Fibroblast of lung (primary cell): ENCODE measurements at places on chromosomes 13 and 19. TPM values are rescaled to one million over a fixed set of nuclear protein-coding genes. Genes with fewer than 3 reads are reported as not detected.

The OR7A5 gene
- total RNA-seq = not detected in 2 replicates

The HRC gene
- under 0.01 TPM in 1 of 2 replicates, not detected in the other for total RNA-seq

The ZNF564 gene
- total RNA-seq = 10.3 and 12.2 TPM in 2 replicates

The KCNJ14 gene
- 0.26 and 0.50 TPM in 2 replicates for total RNA-seq

The MYO1F gene
- under 0.01 and 0.17 TPM in 2 replicates for total RNA-seq

The PSG1 gene
- 0.51 and 1.3 TPM in 2 replicates for total RNA-seq

The UNC13A gene
- under 0.01 TPM in 2 replicates for total RNA-seq

The ZNF491 gene
- total RNA-seq = 3.3 and 5.8 TPM in 2 replicates

The CD70 gene
- not detected in 2 replicates for total RNA-seq

The SLC7A1 gene
- 18.0 and 26.6 TPM in 2 replicates for total RNA-seq

The HSD17B14 gene
- total RNA-seq = 7.7 and 11.1 TPM in 2 replicates

The RCBTB2 gene
- 6.9 and 8.4 TPM in 2 replicates for total RNA-seq

The SEMA6B gene
- under 0.01 TPM in 2 replicates for total RNA-seq

The MUC16 gene
- total RNA-seq = not detected in 2 replicates

The DMKN gene
- 14.2 and 29.3 TPM in 2 replicates for total RNA-seq

The KLF1 gene
- under 0.01 TPM in 1 of 2 replicates, not detected in the other for total RNA-seq

The CRX gene
- not detected in 2 replicates for total RNA-seq

The NLRP5 gene
- not detected in 2 replicates for total RNA-seq

The ZNF578 gene
- total RNA-seq = 5.1 and 9.6 TPM in 2 replicates

The KLK1 gene
- not detected in 2 replicates for total RNA-seq

The CEACAM4 gene
- total RNA-seq = not detected in 2 replicates

The CASP14 gene
- not detected in 2 replicates for total RNA-seq

The PSG2 gene
- total RNA-seq = not detected in 2 replicates

The NLRP7 gene
- not detected in 2 replicates for total RNA-seq

The CYP2S1 gene
- 2.1 and 3.5 TPM in 2 replicates for total RNA-seq

The RTBDN gene
- total RNA-seq = not detected in 2 replicates

The ADAT3 gene
- 1.5 and 1.7 TPM in 2 replicates for total RNA-seq

The KIR3DL2 gene
- not detected in 2 replicates for total RNA-seq

The CYP4F8 gene
- total RNA-seq = not detected in 2 replicates

The DHDH gene
- total RNA-seq = 0.17 TPM in 1 of 2 replicates, not detected in the other

The DDX39A gene
- 28.5 and 36.5 TPM in 2 replicates for total RNA-seq

The PGLYRP1 gene
- not detected in 2 replicates for total RNA-seq

The GPR12 gene
- total RNA-seq = not detected in 2 replicates

The ADGRL1 gene
- total RNA-seq = 3.1 and 3.5 TPM in 2 replicates

The TEX29 gene
- total RNA-seq = 0.51 and 1.7 TPM in 2 replicates

The CYP2A7 gene
- total RNA-seq = not detected in 2 replicates

The ATP4A gene
- not detected in 2 replicates for total RNA-seq

The IL4I1 gene
- 1.2 and 1.5 TPM in 2 replicates for total RNA-seq

The ANGPTL8 gene
- total RNA-seq = not detected in 2 replicates

The ATP7B gene
- total RNA-seq = 2.6 and 3.3 TPM in 2 replicates

The SIGLEC8 gene
- not detected in 2 replicates for total RNA-seq

The MAP2K7 gene
- 8.7 and 10.4 TPM in 2 replicates for total RNA-seq

The GRIN3B gene
- total RNA-seq = 0.51 and 0.66 TPM in 2 replicates

The TPRX1 gene
- not detected in 2 replicates for total RNA-seq

The CGB8 gene
- not detected in 2 replicates for total RNA-seq

The PDX1 gene
- not detected in 2 replicates for total RNA-seq

The C19orf53 gene
- total RNA-seq = 50.1 and 58.8 TPM in 2 replicates

The CD33 gene
- total RNA-seq = not detected in 2 replicates

The SARS2 gene
- total RNA-seq = 5.6 and 10.4 TPM in 2 replicates

The C1QTNF9B gene
- total RNA-seq = 0.51 and 0.83 TPM in 2 replicates
